ENCODE measurements at places on chromosomes 6 and 20.

DNA sequence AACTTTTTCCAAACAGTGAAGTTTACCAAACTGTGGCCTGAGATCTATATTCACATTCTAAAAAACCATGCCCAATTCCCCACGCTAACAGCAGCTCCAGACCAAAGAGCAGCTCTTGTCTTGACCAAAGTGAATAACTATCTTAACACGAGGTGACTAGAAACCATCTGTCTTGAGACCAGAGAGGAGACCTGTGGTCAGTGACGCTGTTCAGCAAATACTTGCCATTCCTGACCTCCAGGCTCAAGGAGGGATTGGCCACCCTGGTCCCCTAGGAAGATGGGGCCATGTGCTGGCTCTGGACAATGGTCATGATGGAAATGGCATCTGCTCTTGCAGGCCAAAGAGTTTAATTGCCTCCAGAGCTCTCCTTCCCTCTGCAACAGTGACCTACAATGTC lies 104.4 kb upstream of the CD93 start:
- DNase-seq: no peak

GRCh38 chr6:147733686-147734085 lies 225.2 kb downstream of the SAMD5 start:
- no peak for DNase-seq

DNA sequence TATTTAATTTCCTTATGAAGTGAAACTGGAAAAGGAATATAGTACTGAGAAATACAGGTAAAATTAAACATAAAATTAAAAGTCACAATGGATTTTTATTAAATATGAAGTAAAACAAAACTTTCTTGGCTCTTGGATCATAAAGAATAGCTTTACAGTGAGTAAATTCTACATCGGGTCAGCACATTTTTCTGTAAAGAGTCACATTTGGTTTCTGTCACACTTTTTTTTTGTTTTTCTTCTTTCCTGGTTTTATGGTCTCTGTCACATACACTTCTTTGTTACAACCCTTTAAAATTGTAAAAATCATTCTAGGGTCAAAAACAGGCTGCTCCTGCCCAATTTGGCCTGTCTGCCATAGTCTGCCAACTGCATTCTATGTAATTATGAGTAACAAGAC lies 254.4 kb upstream of the POU3F2 start:
- DNase-seq: no peak

- no peak for DNase-seq
Measured at GRCh38 chr6:38171997-38172738, 352.6 kb downstream of the ZFAND3 start.

GRCh38 chr6:135519348-135519747 lies 21.8 kb upstream of the AHI1 start:
- no peak for DNase-seq

DNA sequence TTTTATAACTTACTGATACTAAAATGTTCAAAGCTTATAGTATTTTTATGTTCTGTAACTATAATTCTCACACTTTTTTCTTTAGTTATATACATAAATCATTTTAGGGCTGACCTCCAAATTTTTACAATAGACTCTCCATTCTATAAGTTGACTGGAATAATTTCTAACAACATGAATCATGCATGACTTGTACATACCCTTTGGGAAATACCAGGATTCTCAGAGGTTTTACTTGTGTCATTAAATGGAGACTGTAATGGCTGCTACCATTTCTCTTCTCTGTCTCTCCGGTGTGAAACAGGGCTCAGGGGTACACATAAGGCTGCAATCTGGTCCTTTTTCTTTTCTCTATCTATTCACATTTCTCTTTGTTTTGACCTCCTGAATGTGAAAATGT lies 222.2 kb upstream of the FLRT3 start:
- no peak for DNase-seq

DNA sequence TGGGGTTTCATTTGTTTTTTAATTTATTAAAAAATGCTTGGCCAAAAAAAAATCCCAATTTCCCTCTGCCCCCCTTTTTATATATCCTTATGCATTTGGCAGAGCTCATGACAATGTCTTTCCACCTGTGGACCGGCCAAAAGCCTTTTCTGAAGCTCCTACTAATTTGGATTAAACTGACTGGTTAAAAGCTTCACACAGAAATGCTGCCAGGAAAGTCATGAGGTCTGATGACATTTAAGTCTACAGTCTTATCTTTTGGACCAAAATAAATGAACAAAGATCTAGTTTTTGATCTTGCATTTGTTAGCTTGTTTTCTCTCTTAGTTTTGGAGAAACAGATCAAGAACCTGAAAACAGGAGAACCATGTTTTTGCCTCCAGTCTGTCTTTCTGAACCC lies 66.1 kb downstream of the TRMT11 start:
- no peak for DNase-seq

GRCh38 chr6:170128811-170129681 lies 161.8 kb downstream of the DLL1 start:
- no peak for DNase-seq

DNA sequence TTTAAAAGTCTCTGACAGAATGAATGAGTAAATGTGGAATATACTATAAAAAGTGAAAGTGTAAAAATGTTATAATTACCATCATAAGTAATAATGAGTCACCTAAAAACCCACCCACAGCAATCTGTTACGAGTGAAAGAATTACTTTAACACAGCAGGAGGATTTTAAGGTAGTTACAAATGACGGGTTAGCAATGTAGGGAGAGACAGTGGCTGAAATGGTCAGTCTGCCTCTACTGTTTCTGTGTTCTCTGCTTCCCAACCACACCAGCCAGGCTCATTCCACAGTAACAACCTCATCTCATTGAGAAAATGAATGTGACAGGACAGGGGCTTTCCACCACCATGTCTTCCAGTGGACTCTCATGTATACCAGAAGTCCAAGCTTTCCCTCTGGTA lies 124.4 kb upstream of the KCNK16 start:
- DNase-seq: no peak

DNA sequence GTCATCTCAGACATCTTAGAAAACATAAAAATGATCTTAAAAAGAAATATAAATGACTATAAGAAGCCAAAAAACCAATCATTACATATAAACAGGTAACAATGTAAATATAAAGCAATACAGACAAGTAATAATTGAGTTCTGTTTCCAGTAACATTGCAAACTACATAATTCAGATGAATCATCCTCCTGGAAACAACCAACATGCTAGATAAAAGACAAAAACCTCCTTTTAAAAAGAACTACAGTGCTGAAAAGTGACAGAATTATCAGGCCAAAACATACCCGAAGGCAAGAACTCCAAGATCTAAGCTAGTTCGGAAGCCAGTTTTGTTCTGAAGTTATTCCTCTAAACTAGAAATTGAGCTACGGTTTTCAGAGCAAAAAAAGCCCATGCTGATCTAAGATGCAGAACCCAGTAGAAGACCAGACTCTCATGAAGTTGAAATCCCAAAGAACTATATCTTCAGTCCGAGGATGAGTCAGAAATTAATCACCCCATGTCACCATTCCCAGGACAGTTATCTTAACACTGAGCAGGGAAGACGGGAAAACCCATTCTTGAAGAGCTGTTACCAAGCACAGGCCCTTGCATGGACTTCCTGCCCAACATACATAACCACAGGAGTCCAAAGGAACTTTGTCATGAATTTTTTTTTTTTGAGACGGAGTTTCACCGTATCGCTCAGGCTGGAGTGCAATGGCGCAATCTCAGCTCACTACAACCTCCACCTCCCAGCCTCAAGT lies 9.8 kb downstream of the PGM3 start:
- no peak for DNase-seq

DNA sequence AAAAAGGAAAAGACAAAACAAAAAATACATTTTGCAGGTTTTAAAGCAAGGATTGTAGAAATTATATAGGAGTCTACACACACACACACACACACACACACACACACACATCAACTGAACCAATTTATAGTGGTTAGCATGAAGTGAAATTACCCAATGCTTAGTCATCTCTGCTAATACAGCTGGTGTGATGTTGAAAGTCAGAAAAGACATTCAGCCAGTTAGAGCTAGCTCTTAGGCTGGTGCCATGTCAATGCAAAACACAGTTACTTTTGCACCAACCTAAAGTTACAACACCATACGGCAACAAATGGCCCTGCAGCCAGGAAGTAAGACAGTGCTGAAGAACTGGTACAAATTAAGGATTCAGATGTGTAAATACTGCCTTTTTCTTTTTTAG lies 15.2 kb downstream of the FAM210B start:
- no peak for DNase-seq

DNA sequence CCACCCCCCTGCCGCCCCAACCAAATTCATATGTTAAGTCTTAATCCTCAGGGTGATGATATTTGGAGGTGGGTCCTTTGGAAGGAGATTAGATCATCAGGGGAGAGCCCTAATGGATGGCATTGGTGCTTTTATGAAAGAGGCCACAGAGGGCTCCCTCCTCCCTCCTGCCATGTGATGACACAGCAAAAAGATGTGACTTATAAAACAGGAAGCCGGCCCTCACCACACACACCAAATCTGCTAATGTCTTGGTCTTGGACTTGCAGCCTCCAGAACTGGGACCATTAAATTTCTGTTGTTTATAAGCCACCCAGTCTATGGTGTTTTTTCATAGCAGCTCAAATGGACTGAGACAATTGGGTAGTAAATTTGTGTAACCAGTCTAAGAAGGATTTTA lies 176.3 kb downstream of the ADGRG6 start:
- no peak for DNase-seq

DNA sequence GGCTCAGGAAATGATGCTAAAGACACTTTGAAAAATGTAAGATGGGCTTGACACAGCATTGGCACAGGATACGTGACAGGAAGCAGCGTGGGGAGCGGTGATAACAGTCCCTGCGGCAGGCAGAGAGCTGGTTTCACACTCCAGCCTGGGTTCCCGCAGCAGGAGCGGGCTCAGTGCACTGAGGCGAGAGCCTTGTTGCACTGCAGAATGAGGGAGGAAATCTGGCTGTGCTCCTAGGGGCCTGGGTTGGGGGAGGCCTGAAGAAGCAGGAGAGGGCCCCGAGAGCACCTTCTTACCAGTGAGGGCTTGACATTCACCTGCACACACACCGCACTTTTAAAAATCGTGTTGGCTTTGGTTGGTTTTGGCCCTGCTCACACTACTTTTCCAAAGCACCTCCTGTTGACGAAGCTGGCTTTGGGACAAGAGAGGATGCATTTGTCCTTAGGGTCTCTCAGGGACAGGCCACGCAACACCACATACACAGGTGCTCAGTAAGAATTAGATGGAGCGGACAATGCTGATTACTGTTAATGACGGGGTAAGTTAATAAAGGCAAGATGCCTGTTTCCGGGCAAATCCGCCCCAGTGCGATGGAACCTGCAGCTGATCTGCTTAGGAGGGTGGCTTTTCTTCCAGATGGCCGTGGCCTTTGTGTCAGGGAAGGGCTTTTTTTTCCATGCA lies 49.4 kb upstream of the ARMC2 start:
- no peak for DNase-seq

- DNase-seq: no peak
Measured at GRCh38 chr6:39076623-39077535, 28.3 kb downstream of the GLP1R start.

DNA sequence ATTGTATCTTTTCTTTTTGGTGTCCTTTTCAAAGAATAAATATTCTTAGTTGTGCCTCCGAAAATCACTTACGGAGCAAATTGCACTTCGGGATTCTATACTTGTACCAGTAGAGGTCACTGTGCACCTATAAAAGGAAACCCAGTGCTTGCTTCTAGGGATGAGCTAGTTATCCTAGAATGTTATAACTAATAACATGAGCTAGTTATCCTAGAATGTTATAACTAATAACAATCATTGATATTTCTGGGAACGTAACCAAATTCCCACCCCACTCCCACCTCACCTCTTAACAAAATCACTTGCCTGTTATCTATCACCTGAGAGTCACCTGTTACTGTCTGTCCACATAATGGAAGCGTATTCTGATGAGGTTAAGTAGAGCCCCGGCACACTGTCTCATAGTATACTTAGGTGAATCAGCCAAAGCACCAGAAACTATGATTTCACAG lies 126.9 kb upstream of the TIAM2 start:
- no peak for DNase-seq

GRCh38 chr6:148441454-148441911 lies 98.8 kb downstream of the SASH1 start:
- no peak for DNase-seq

DNA sequence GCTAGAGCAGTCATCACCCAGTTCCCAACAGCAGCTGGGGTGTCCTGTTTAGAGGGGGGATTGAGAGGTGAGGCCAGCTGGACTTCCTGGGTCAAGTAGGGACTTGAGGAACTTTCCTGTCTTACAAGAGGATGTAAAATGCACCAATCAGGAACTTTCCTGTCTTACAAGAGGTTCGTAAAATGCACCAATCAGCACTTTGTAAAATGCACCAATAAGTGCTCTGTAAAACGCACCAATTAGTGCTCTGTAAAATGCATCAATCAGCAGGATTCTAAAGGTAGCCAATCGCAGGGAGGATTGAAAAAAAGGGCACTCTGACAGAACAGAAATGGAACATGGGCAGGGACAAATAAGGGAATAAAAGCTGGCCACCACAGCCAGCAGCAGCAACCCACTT lies 225.7 kb downstream of the GMPR start:
- no peak for DNase-seq

- DNase-seq: no peak
Measured at GRCh38 chr20:44018259-44018941, 103.7 kb downstream of the TOX2 start.

DNA sequence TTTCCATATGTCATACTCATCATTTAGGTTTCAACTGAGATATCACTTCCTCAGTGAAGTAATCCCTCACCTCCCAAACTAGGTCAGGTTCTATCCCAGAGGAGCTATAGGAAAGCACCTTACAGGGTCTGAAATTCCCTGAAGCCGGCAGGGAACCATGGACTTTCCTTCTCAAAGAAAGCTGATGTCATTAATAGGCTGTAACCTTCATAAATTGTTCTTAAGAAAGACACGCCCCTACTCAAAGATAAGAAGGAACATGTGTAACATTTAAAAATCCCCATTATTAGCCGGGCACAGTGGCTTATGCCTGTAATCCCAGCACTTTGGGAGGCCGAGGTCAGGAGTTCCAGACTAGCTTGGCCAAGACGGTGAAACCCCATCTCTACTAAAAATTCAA lies 50.0 kb upstream of the RNGTT start:
- no peak for DNase-seq

GRCh38 chr20:9214685-9215084 lies 145.8 kb downstream of the PLCB4 start:
- DNase-seq: no peak

Measured in GM12892 (cell line).